Stimulated activated CD8-positive, alpha-beta memory T cell treated with anti-CD3 and anti-CD28 coated beads, Interleukin-4, amount 100 ng/mL, for 4 hours (primary cell): ENCODE measurements at places on chromosomes 2 and 18.

DNA sequence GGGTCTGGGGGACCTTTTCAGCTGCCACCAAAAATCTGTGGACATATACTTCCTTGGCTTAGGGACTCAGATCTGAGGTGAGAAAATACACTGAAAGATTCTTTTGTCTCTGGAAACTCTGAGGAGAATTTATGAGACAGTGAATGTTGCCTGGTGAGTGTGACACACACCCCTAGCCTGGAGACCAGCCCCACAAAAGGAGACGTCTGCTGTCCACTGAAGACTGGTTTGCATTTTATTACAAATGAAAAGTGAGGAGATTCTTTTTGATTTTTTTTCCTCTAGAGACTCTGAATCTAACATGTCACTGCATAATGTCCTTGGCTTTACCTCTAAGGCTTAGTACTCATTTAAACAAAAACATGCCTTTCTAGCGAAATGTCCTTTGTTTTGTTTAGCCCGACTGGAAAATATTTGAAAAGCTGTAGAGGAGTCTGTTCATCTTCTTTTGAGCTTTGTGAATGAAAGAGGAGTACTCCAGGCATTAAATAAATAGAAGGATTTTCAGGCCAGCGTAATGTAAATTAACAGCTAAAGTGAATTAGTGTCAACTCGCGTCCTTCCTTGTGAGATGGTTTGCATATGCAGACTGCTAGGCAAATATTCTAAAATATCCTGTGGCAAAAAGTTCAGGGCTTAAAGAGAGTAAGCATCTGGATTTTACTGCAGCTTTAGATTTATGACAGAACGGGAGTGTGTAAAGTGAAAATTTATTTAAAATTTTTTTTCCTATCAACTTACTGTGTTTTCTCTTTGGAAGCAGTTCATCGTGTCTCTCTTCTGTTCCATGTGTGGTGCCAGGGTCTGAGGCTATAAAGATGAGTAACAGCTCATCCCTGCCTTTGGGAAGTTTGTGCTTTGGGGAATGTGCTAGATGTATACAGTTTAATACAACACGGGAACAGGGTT lies 125.4 kb downstream of the VWA3B start:
- no peak for DNase-seq

- no peak for DNase-seq
Measured at GRCh38 chr18:31354990-31355389, 21.6 kb upstream of the DSG4 start.

DNA sequence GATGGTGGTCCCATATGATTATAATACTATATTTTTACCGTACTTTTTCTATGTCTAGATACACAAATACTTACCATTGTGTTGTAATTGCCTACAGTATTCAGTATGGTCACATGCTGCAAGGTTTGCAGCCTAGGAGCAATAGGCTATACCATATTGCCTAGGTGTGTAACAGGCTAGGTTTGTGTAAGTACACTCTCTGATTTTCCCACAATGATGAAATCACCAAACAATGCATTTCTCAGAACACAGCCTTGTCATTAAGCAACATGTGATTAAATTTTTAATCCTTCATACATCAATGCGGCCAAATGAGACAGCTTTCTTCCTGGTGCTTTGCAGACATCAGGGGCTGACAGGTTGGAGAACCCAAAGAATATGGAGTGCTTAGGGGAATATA lies 37.3 kb downstream of the ADD2 start:
- no peak for DNase-seq

GRCh38 chr2:241538838-241539615 lies 19.5 kb upstream of the BOK start:
- no peak for DNase-seq

- no peak for DNase-seq
Measured at GRCh38 chr2:241080405-241081189, 21.5 kb downstream of the MTERF4 start.
